ENCODE measurements at places on chromosomes 6 and 20. TPM values are rescaled to one million over a fixed set of nuclear protein-coding genes. Genes with fewer than 3 reads are reported as not detected.

GRCh38 chr6:149319422-149319821, 1.9 kb downstream of the TAB2 start:
- no peak for DNase-seq
- H3K4me1 ChIP-seq: peaks cover 39% of the 10 kb centered on the region
- peaks cover 36% of the 10 kb centered on the region for H3K36me3 ChIP-seq

- no peak overlapping the region for H3K27ac ChIP-seq
- H3K36me3 ChIP-seq: no peaks in the 10 kb centered on the region
- no peak overlapping the region for H3K4me3 ChIP-seq
- no peaks in the 10 kb centered on the region for H3K27me3 ChIP-seq
Measured at GRCh38 chr20:48187851-48188250, 402.6 kb upstream of the SULF2 start.

- H3K27me3 ChIP-seq: peaks cover 16% of the 10 kb centered on the region
- no peak for DNase-seq
- peaks cover 13% of the 10 kb centered on the region for H3K4me1 ChIP-seq
- no peaks in the 10 kb centered on the region for H3K36me3 ChIP-seq
- H3K27ac ChIP-seq: no peak overlapping the region
Measured at GRCh38 chr6:105917038-105917695, 169.0 kb upstream of the PRDM1 start.

- H3K4me3 ChIP-seq: no peak overlapping the region
- no peaks in the 10 kb centered on the region for H3K36me3 ChIP-seq
- H3K27me3 ChIP-seq: peaks cover 9% of the 10 kb centered on the region
- H3K4me1 ChIP-seq: no peaks in the 10 kb centered on the region
- no peak overlapping the region for H3K27ac ChIP-seq
Measured at GRCh38 chr6:97361286-97361685, 78.3 kb upstream of the MMS22L start.

DNA sequence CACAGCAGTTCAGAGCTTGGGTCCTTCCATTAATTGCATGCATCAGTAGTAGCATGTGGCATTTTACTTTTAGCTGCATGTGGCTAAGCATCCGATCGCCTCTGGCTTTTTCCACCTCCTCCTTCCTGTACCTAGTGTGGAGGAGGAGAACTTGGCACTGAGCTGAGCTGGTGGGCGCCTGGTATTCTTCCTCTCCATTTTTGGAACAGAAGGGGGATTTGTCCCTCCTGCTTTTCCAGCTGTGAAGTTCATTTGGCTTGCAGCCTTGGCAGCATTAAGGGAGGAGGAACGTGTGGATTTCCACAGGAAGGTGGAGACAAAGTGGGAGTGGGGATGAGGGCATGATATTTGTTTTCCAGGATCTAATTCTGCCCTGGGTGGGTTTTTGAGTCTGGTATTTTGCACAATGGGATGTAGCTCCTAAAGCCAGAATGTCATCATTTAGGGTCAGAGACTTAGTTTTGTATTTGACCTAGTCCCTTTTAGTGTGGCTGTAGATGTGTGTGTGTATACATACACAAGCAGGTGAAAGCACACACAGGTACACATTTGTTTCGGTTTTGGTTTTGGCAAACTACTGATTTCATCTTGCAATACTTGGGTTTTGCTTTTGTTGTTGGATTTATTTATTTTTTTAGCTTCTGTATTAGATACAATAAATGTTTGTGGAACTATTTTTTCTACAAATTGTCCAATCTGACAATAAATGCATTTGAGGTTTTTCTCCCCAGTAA, 90.0 kb downstream of the SASH1 start:
- H3K27me3 ChIP-seq: peaks cover 12% of the 10 kb centered on the region
- no peaks in the 10 kb centered on the region for H3K4me1 ChIP-seq
- no peak overlapping the region for H3K27ac ChIP-seq
- no peak overlapping the region for H3K4me3 ChIP-seq
- DNase-seq: no peak

THBD gene
- total RNA-seq: not detected

DNA sequence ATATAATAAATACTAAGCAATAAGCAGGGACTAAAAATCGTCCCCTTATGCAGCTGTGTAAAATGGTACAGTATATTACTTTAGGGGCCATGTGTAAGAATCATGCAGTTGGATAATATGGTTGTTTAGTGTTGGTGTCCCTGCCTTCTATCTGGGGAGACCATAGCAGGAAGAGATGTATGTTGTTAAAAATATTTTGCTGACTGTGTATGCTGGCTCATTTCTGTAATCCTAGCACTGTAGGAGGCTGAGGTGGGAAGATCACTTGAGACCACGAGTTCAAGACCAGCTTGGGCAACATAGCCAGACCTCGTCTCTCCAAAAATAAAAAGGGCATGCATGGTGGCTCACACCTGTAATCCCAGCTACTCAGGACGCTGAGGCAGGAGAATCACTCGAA, 5.6 kb downstream of the PANK2 start:
- peaks cover 57% of the 10 kb centered on the region for H3K36me3 ChIP-seq
- peak overlapping the region; percentile 1 for H3K4me3 ChIP-seq
- H3K4me1 ChIP-seq: peaks cover 65% of the 10 kb centered on the region
- no peaks in the 10 kb centered on the region for H3K27me3 ChIP-seq
- no peak for DNase-seq
- H3K27ac ChIP-seq: peak overlapping the region; percentile 18

EDN1 gene
- total RNA-seq: 0.14 TPM

COL19A1 gene
- 0.14 TPM for total RNA-seq

PGC gene
- not detected for total RNA-seq

GRCh38 chr6:16335176-16335575, 96.8 kb downstream of the GMPR start:
- no peaks in the 10 kb centered on the region for H3K27me3 ChIP-seq
- H3K4me1 ChIP-seq: peaks cover 3% of the 10 kb centered on the region
- H3K36me3 ChIP-seq: no peaks in the 10 kb centered on the region
- no peak for DNase-seq
- H3K4me3 ChIP-seq: no peak overlapping the region
- peak overlapping the region; percentile 5 for H3K27ac ChIP-seq

THBS2 gene
- not detected for total RNA-seq

DNA sequence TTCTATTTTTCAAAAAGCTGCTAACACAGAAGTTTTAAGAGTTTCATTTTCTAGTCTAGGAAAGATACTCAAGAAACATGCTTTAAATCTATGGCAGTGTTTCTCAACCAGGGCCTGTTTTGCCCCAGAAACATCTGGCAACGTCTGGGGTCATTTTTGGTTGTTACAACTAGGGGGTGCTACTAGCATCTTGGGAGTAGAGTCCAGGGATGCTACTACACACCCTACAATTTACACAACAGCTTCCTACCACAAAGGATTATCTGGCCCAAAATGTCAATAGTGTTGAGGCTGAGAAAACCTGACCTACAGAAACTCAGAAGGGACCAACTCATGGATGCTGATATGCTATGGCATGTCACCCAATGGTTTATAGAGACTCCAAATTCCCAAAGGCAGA, 24.4 kb downstream of the SERAC1 start:
- H3K4me3 ChIP-seq: no peak overlapping the region
- H3K4me1 ChIP-seq: no peaks in the 10 kb centered on the region
- no peak overlapping the region for H3K27ac ChIP-seq
- H3K27me3 ChIP-seq: no peaks in the 10 kb centered on the region
- H3K36me3 ChIP-seq: peaks cover 12% of the 10 kb centered on the region
- DNase-seq: no peak

GRCh38 chr6:39765508-39766065, 26.6 kb upstream of the DAAM2 start:
- DNase-seq: no peak
- no peak overlapping the region for H3K4me3 ChIP-seq
- H3K36me3 ChIP-seq: no peaks in the 10 kb centered on the region
- H3K4me1 ChIP-seq: no peaks in the 10 kb centered on the region

GRCh38 chr6:111715321-111715720, 109.6 kb upstream of the TRAF3IP2 start:
- no peak overlapping the region for H3K4me3 ChIP-seq
- peaks cover 92% of the 10 kb centered on the region for H3K4me1 ChIP-seq
- H3K27me3 ChIP-seq: no peaks in the 10 kb centered on the region
- H3K27ac ChIP-seq: peak overlapping the region; percentile 92

GRCh38 chr6:20840675-20841074, 306.4 kb downstream of the CDKAL1 start:
- DNase-seq: no peak
- H3K27me3 ChIP-seq: no peaks in the 10 kb centered on the region
- peaks cover 27% of the 10 kb centered on the region for H3K4me1 ChIP-seq
- no peak overlapping the region for H3K27ac ChIP-seq
- H3K4me3 ChIP-seq: no peak overlapping the region

DNA sequence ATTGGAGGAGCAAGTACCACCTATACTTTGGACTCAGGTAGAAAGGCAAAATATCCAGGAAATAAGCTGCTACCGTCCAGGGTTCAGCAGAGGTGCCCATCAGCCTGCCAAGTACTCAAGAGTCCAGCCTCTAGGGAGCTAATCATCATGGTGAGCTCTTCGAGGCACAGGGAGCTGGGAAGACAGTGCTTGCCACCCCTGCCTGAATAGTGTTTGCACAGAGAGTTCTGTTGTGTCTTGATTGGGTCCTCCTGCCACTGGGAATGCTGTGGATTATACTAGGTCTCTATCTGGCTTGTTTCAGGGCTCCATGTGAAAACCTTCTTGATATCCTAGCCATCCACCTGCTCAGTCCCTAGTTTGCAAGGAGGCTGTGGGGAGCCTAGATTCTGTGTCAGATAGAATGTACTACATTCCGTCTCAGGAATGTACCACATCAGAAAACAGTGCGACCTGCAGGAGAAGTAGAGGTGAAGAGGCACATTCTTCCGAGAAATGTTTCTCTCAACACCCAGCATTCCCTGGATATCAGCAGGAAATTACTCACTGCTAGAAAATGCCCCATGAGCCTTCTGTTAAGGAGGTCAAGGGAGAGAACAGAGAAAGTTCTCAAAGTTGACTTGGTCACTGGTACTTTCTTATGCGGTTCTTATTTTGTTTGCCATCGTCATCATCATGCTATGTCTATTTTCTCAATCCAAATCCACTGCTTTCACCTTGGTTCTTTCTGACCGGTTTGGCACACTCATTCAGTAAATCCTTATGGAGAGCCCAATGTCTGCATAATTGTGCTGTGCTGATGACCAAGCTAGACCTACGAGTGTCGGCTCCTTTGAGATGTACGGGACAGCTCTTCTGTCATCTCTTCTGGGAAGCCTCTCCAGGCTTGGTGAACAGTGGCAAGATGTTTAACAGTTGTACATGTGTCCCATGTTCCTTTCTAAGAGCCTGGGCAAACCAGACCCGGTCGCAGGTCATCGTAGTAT, 30.7 kb downstream of the PTPN1 start:
- peaks cover 73% of the 10 kb centered on the region for H3K4me1 ChIP-seq
- peaks cover 25% of the 10 kb centered on the region for H3K36me3 ChIP-seq
- DNase-seq: no peak
- H3K27ac ChIP-seq: peak overlapping the region; percentile 18

- H3K4me1 ChIP-seq: peaks cover 6% of the 10 kb centered on the region
- peaks cover 22% of the 10 kb centered on the region for H3K36me3 ChIP-seq
- H3K27me3 ChIP-seq: no peaks in the 10 kb centered on the region
- no peak overlapping the region for H3K4me3 ChIP-seq
- DNase-seq: no peak
Measured at GRCh38 chr6:157187182-157188083, 135.9 kb downstream of the TMEM242 start.

DNA sequence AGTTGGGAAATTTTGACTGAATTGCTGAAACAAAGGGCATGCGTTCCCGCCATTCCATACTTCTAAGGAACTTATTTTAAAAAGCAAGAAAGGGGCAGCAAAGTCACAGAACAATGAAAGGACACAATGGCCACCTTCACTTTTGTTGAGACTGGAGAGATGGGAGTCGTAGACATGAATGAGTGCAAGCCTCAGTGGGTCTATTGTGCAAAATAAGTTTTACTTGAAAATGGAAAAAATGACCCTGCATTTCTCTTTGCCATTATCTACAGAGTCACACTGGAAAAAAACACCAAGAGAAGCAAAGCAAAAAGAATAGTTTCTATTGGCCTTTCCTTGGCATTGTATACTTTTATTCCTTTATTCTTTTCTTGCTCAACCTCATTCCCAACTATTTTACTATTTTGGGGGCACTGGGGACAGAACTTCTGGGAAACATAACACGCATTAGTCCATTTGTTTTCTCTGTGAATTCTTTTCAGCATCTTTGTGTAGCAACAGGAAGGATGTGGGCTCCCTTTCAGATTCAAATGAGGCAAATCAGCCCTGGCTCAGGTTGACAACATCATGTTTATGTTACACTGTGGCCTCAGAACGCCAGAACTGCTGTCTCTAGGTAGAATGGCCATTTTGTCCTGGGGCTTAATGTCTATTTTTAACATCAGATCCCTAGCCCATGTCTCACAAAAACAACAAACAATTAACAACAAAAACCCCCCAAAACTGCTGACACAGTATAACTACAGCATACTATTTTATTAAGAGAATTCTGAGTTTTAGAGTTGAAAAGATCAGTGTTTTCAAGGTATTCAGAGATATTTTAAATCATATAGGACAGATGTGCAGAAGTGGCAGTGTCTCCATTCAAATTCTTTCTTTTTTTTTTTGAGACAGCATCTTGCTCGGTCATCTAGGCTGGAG, 122.2 kb downstream of the FYN start:
- H3K4me3 ChIP-seq: peak overlapping the region; percentile 35
- H3K36me3 ChIP-seq: peaks cover 85% of the 10 kb centered on the region
- DNase-seq: peak; percentile 75
- peaks cover 93% of the 10 kb centered on the region for H3K4me1 ChIP-seq

DNA sequence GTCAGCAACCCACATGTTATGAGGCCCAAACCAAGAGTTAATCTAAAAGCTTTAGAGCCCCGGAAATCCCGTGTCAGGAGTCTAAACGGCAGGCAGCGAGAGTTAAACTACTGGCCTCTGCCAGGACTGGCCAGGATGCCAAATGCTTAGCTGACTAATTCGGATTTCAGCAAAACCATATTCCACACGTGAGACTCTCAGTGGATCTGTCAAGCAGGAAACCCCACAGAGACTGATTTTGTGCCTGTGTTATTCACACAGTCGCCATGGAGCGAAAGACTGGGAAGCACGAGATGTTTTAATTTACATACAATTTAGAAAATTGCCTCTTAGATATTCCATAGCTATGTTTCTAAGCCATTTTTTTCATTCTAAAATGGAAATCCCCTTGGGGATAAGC, 152.9 kb downstream of the RNASET2 start:
- no peak for DNase-seq
- peaks cover 11% of the 10 kb centered on the region for H3K36me3 ChIP-seq
- H3K27me3 ChIP-seq: no peaks in the 10 kb centered on the region

- no peak for DNase-seq
- no peaks in the 10 kb centered on the region for H3K4me1 ChIP-seq
- no peaks in the 10 kb centered on the region for H3K36me3 ChIP-seq
- H3K27ac ChIP-seq: no peak overlapping the region
Measured at GRCh38 chr6:165090242-165090641, 219.2 kb downstream of the C6orf118 start.

Measured in activated CD8-positive, alpha-beta T cell treated with anti-CD3 and anti-CD28 coated beads for 36 hours (primary cell).